Progenitor cell of endocrine pancreas (in vitro differentiated cells): ENCODE measurements at places on chromosomes 12 and 14. TPM values are rescaled to one million over a fixed set of nuclear protein-coding genes. Genes with fewer than 3 reads are reported as not detected.

The RIPK3 gene
- total RNA-seq: 0.62 and 1.5 TPM in 2 replicates

The MGAT4C gene
- total RNA-seq: 0.22 and 0.53 TPM in 2 replicates

The RNF212B gene
- not detected in 2 replicates for total RNA-seq

The TMEM106C gene
- total RNA-seq: 76.1 and 83.9 TPM in 2 replicates

The TPH2 gene
- not detected in 2 replicates for total RNA-seq

The BEGAIN gene
- 0.58 and 0.65 TPM in 2 replicates for total RNA-seq

The DLGAP5 gene
- total RNA-seq: 31.2 and 32.9 TPM in 2 replicates

The KCNMB4 gene
- total RNA-seq: 8.2 and 9.6 TPM in 2 replicates

DNA sequence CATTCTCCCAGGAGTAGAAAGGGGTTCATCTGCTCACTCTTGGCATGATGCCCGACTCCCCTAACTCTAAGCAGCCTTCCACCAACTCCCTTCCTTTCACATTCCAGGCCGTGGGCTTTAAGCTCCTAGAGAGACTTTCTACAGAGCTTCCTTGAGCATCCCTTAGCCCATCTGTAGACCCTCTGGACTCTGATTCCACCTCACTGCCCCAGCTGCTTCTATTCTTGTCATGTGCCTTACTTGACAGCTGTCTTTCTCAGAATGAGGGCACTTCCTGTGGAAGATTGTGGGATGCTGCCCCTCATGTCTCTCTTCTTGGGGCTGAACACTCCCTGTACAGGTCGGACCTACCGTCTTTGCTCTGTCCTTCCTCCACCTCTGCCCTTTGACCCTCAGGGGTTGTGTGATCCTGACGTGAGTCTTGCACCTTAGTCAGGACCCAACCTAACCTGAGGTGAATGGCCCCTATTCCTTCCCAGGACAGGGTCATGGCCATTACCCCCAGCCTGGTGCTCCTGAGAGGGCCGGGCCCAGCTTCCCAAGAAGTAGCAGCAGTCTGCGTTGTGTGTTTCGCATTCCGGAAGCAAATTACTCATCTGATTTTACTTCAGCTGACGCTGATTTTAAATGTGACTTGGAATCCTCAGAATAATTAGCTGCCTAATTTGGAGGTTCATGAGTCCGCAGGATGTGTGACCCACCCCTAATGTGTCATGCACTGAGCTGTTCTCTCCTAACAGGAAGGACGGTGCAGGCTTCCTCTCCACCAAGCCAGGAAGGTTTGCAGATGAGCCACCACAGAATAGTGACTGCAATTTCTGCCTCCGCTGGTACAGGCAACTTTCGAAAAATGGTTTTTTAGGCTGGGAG, 2.7 kb upstream of the GALNT6 start:
- H3K27ac ChIP-seq: no peak overlapping the region
- H3K36me3 ChIP-seq: no peaks in the 10 kb centered on the region
- peaks cover 3% of the 10 kb centered on the region for H3K4me1 ChIP-seq
- DNase-seq: no peak

- no peak overlapping the region for H3K27ac ChIP-seq
- H3K4me3 ChIP-seq: no peak overlapping the region
- H3K4me1 ChIP-seq: no peaks in the 10 kb centered on the region
- DNase-seq: no peak
- peaks cover 34% of the 10 kb centered on the region for H3K36me3 ChIP-seq
Observed at GRCh38 chr14:92004062-92004461, 35.8 kb downstream of the TRIP11 start.

DNA sequence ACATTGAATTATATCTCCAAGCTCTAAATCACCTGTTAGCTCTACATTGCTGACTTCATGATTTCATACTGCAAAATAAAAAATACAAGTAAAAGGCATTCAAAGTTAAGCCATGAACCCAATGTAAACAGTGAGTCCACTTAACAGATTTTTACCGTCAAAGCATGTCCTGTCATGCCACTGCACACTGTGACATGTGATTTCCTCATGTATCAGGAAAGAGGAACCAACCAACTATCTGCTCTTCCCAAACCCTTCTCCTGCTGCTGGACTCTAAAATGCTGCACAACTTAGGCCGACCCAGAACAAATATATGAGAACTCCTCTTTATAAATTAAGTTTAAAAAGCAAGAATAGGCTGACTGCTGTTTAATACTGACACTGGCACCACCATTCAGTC, 37.5 kb downstream of the TM7SF3 start:
- H3K27me3 ChIP-seq: no peaks in the 10 kb centered on the region
- H3K4me3 ChIP-seq: no peak overlapping the region
- peaks cover 19% of the 10 kb centered on the region for H3K36me3 ChIP-seq
- no peak overlapping the region for H3K27ac ChIP-seq

DNA sequence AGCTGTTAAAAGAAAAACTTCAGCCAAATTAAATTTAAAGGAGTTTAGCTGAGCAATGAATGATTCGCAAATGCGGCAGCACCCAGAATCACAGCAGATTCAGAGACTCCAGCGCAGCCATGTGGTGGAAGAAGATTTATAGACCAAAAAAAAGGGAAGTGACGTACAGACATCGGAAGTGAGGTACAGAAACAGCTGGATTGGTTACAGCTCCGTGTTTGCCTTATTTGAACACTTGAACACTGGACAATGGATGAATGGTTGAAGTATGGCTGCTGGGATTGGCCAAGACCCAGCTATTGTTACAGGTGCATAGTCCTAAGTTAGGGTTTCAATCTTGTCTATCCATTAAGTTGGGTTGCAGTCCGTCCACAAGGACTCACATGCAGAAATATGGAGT, 42.6 kb downstream of the GALNT8 start:
- no peaks in the 10 kb centered on the region for H3K27me3 ChIP-seq
- H3K4me1 ChIP-seq: no peaks in the 10 kb centered on the region
- no peak for DNase-seq
- H3K36me3 ChIP-seq: no peaks in the 10 kb centered on the region

DNA sequence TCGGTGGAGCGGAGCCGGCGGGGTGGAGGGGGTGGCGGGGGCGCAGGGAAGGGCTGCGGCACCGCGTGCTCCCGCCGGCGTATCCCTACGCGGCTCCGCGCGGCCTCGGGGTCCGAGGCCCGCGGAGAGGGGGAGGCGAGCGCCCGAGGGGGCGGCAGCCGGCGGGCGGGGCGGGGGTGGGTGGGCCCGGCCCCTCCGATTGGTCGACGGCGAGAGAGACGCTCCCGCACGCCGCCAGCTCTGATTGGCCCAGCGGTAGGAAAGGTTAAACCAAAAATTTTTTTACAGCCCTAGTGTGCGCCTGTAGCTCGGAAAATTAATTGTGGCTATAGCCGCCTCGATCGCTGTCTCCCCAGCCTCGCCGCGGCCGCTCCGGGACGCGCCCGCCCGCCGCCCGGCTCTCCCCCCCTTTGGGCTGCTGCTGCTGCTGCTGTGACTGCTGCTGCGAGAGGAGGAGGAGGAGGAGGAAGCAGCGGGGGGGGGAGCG, at the start of gene FOXG1:
Gene FOXG1, plus strand, starts transcription at position 319 of the 487 bp plus-strand sequence. CDS start 493 bp downstream, outside the sequence.
- peak within 1 kb of the TSS; percentile 88 for H3K27ac ChIP-seq
- peaks cover 10% of the 10 kb centered on the region for H3K4me1 ChIP-seq
- DNase-seq: no peak
- H3K4me3 ChIP-seq: peak within 1 kb of the TSS; percentile 65

DNA sequence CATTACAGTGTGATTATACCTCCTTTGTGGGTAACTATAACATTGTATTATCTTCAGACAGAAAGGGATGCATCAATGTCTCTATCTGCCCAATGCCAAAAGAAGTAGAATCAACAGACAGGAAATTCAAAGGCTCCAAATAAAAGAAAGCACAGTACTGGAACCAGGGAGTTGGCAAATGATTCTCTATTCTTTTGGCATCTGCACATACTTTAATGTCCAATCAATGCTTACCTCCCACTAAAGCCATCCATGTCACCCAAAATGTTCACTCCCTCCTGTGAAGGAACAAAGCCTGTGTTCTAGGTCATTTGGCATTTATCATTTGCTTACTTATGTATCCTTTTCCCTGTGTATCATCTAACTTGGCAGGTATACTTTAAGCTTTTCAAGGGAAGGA, 36.7 kb downstream of the KIF21A start:
- no peak overlapping the region for H3K27ac ChIP-seq
- H3K27me3 ChIP-seq: no peaks in the 10 kb centered on the region
- peaks cover 1% of the 10 kb centered on the region for H3K36me3 ChIP-seq
- H3K4me3 ChIP-seq: no peak overlapping the region

DNA sequence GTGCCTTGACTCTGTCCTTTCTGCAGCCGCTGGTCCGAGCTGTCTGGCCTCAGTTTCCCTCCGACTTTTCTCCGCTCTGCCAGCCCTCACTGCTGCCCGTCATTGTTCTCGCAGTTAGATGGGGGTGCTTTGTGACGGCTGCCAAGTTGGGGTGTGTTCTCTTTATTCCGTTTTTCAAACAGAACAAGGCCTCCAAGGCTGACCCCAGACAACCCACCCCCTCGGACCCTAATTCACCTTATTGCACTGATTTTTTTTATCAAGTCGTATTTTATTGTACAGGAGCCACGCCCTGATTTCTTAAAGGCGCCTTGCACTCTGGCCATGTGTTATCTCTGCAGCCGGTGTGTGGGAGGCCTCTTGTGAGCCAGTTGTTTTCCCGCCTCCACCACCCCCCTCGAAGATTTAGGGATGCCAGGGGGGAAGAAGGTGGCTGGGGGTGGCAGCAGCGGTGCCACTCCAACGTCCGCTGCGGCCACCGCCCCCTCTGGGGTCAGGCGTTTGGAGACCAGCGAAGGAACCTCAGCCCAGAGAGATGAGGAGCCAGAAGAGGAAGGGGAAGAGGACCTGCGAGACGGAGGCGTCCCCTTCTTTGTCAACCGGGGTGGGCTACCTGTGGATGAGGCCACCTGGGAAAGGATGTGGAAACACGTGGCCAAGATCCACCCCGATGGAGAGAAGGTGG, 1.3 kb downstream of the VASH1 start:
- H3K27me3 ChIP-seq: peaks cover 46% of the 10 kb centered on the region
- peaks cover 20% of the 10 kb centered on the region for H3K4me1 ChIP-seq
- H3K4me3 ChIP-seq: peak overlapping the region; percentile 81
- no peak for DNase-seq
- peaks cover 3% of the 10 kb centered on the region for H3K36me3 ChIP-seq

DNA sequence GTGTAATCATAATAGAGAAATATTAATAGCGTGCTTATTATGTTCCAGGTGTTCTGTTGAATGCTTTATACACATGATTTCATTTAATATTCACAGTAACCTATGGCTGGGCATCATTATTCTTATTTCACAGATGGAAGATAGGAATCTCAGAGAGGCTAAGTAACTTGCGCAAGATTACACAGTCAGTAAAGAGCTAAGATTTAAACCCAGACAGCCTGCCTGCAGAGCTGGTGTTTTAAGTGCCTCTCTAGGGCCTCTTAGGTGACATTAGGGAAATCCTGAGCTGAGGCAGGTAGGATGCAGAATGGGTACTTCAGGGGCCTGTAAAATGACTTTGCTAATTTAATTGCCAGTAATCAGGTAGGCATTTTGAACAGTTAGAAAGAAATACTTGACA, 18.5 kb upstream of the BHLHE41 start:
- H3K4me1 ChIP-seq: peaks cover 2% of the 10 kb centered on the region
- H3K27ac ChIP-seq: no peak overlapping the region
- no peaks in the 10 kb centered on the region for H3K27me3 ChIP-seq
- DNase-seq: no peak
- no peaks in the 10 kb centered on the region for H3K36me3 ChIP-seq

DNA sequence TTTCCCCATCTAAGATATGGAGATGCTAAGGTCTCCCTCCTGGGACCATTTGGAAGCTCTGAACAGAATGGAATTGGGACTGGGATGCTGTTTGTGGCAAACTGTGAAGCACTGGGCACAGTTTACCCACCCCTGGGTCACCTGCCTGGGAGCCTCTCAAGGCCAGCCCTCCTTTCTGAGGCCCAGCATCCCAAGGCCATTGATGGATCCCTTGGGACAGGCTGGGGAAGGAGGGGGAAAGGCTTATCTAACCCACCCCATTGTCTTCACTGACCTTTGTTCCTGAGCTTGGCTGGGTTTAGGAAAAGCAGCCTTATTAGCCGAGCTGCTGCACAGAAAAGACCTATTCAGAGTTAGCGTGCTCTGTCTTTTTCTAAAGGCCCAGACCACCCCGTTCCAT, 5.2 kb downstream of the CCDC85C start:
- no peak for DNase-seq
- no peaks in the 10 kb centered on the region for H3K36me3 ChIP-seq
- peaks cover 54% of the 10 kb centered on the region for H3K4me1 ChIP-seq
- peak overlapping the region; percentile 49 for H3K4me3 ChIP-seq
- H3K27ac ChIP-seq: peak overlapping the region; percentile 76

DNA sequence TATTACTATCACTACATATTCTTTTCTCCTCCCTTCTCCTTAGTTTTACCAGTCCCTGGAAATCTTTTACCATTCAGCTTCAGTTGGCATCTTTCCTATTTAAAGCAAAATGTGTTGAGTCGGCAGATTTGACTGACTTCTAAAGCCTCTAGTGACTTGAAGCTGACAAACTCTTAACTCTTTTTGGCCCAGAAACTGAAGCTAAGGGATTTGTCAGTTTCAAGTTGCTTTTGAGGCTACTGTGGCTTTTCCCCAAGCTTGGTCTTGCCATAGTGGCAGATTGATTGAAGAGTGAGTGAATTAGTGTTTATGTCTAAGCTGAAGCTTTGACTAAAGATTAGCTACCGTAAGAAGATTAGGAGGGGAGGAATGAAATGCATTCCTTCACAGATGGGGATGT, 104.0 kb downstream of the ETNK1 start:
- no peaks in the 10 kb centered on the region for H3K36me3 ChIP-seq
- peak overlapping the region; percentile 9 for H3K27ac ChIP-seq
- no peak overlapping the region for H3K4me3 ChIP-seq
- no peak for DNase-seq
- peaks cover 10% of the 10 kb centered on the region for H3K4me1 ChIP-seq

- no peaks in the 10 kb centered on the region for H3K36me3 ChIP-seq
- no peak overlapping the region for H3K27ac ChIP-seq
- no peak overlapping the region for H3K4me3 ChIP-seq
- no peak for DNase-seq
Observed at GRCh38 chr12:114665411-114666260, 18.3 kb downstream of the TBX3 start.

GRCh38 chr12:124009781-124010180, 36.8 kb downstream of the ZNF664 start:
- H3K4me1 ChIP-seq: no peaks in the 10 kb centered on the region
- H3K36me3 ChIP-seq: peaks cover 36% of the 10 kb centered on the region
- H3K27me3 ChIP-seq: no peaks in the 10 kb centered on the region
- no peak overlapping the region for H3K4me3 ChIP-seq

DNA sequence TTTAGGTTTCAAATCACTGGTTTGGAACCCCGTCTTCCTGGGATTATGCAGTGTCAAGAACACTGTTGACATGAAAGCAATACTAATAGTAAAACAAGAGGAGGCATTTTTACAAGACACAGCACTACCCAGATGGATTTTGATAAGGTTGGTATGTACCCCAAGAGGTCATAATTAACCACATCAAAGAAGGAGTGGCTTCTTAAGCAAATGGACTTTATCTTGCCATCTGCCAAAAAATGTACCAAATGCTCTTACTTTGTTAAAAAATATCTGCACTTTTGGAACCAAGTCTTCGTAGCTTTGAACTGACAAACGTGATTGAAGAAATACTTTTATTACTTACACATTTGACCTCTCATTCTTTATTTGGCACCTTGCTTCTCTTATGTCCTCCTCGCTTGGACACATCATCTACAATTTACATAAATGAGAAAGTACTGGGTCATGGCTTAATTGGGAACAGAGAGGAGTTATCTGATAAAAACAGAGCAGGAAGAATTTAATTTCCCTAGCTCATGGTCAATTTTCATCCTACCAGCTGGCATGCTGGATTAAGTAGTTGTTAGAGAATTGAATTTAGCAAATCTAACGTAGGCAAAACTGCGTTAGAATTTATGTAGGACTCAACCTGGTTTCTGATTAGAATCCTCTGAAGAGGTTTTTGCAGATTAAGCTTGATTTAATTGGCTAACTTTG, 54.5 kb upstream of the PRICKLE1 start:
- no peak overlapping the region for H3K27ac ChIP-seq
- no peaks in the 10 kb centered on the region for H3K36me3 ChIP-seq
- no peaks in the 10 kb centered on the region for H3K27me3 ChIP-seq
- H3K4me1 ChIP-seq: peaks cover 15% of the 10 kb centered on the region

- peak overlapping the region; percentile 57 for H3K27ac ChIP-seq
- no peak for DNase-seq
- H3K27me3 ChIP-seq: no peaks in the 10 kb centered on the region
- no peak overlapping the region for H3K4me3 ChIP-seq
Observed at GRCh38 chr12:56374726-56375597, 12.3 kb upstream of the APOF start.
